ENCODE measurements at places on chromosomes 4 and X. TPM values are rescaled to one million over a fixed set of nuclear protein-coding genes. Genes with fewer than 3 reads are reported as not detected.

SYN1 gene
- 0.75 TPM for total RNA-seq

- DNase-seq = no peak
These were observed 43.3 kb downstream of the CD40LG start for GRCh38 chrX:136691028-136691809.

- no peak for DNase-seq
These were observed 33.7 kb downstream of the HTT start for GRCh38 chr4:3108211-3108610.

DNA sequence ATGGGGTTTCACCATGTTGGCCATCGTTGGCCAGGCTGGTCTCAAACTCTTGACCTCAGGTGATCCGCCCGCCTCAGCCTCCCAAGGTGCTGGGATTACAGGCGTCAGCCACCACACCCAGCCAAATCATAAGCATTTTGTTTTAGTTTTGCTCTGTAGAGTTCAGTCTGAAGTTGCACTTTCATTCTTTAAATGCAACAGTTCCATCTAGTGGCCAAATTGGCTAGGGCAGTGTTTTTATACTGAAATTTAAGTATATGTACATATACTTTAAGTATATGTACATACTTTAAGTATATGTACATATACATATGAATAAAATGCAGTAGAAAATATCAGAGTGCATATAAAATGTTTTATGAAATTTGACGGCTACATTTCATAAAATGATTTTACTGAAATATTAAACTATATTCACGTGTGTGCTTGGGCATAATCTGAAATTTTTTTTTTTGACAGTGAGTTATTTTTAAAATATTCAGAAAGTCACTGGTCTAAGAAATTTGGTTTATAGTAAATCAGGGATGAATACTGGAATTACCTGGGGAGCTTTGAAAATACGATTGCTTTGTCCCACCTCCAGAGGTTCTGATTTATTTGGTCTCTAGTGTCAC, 145.5 kb downstream of the NWD2 start:
- DNase-seq = no peak

DNA sequence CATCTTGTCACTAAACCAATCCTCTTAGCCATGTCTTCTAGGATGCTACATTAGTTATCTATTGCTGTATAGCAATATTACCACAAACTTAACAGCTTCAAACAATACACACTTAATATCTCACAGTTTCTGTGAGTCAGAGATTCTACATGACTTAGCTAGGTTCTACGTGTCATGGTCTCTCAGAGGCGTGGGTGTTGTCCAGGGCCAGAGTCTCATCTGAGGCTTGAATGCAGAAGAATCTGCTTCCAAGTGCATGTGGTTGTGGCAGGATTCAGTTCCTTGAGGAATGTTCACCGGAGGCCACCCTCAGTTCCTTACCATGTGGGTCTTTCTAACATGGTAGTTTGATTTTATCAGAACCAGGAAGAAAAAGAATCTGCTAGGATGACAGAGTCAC, 26.4 kb downstream of the PPP1R2C start:
- no peak for DNase-seq

GRCh38 chr4:102780476-102781144, 19.8 kb upstream of the MANBA start:
- DNase-seq = no peak
